ENCODE measurements at places on chromosomes 6 and 20. TPM values are rescaled to one million over a fixed set of nuclear protein-coding genes. Genes with fewer than 3 reads are reported as not detected.

- no peak overlapping the region for H3K27ac ChIP-seq
- no peaks in the 10 kb centered on the region for H3K36me3 ChIP-seq
- H3K4me1 ChIP-seq = peaks cover 3% of the 10 kb centered on the region
- H3K27me3 ChIP-seq = peaks cover 43% of the 10 kb centered on the region
These were observed 16.0 kb upstream of the CCDC167 start for GRCh38 chr6:37515712-37516075.

- DNase-seq = no peak
- H3K4me3 ChIP-seq = no peak overlapping the region
- H3K27me3 ChIP-seq = no peaks in the 10 kb centered on the region
- no peaks in the 10 kb centered on the region for H3K4me1 ChIP-seq
- H3K36me3 ChIP-seq = no peaks in the 10 kb centered on the region
- H3K27ac ChIP-seq = no peak overlapping the region
These were observed 270.5 kb upstream of the PLN start for GRCh38 chr6:118277631-118278030.

Gene UBE2C
- 12.9 TPM for total RNA-seq

DNA sequence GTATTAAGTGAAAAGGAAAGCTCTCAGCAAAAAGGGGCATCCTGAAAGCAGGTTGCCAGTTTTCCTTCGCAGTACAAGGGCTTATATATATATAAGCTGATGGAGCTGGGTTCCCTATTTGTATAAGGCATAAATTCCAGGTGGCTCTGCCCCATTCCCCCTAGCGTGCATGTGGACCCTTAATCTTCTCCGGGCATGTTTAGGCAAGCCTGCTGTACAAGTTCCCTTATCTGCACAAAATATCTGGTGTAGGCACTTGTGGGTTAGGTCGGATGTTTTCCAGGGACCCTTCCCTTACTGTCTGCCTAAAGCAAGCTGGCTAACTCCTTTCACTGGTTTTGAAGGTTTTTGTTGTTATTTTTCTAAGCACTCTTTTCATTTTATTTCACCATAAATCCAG is 140.7 kb downstream of the FUT9 start:
- DNase-seq = no peak
- H3K27ac ChIP-seq = no peak overlapping the region
- H3K4me3 ChIP-seq = no peak overlapping the region
- H3K27me3 ChIP-seq = no peaks in the 10 kb centered on the region

Gene COL21A1
- total RNA-seq = 2.3 TPM

GRCh38 chr6:90088009-90088408 is 193.7 kb downstream of the GJA10 start:
- peak; percentile 91 for DNase-seq
- H3K4me1 ChIP-seq = peaks cover 4% of the 10 kb centered on the region
- H3K4me3 ChIP-seq = no peak overlapping the region
- no peak overlapping the region for H3K27ac ChIP-seq
- no peaks in the 10 kb centered on the region for H3K36me3 ChIP-seq

Gene LHFPL5
- total RNA-seq = not detected

GRCh38 chr20:39775110-39775509 is 813.0 kb downstream of the DHX35 start:
- no peaks in the 10 kb centered on the region for H3K27me3 ChIP-seq
- no peak overlapping the region for H3K4me3 ChIP-seq
- H3K27ac ChIP-seq = no peak overlapping the region

Gene TAF4
- 2.8 TPM for total RNA-seq

- H3K36me3 ChIP-seq = no peaks in the 10 kb centered on the region
- no peak for DNase-seq
- no peak overlapping the region for H3K4me3 ChIP-seq
- no peak overlapping the region for H3K27ac ChIP-seq
- no peaks in the 10 kb centered on the region for H3K27me3 ChIP-seq
These were observed 634.2 kb upstream of the IMPG1 start for GRCh38 chr6:76706631-76707030.
